ENCODE measurements at places on chromosomes 1 and 21. TPM values are rescaled to one million over a fixed set of nuclear protein-coding genes. Genes with fewer than 3 reads are reported as not detected.

DNA sequence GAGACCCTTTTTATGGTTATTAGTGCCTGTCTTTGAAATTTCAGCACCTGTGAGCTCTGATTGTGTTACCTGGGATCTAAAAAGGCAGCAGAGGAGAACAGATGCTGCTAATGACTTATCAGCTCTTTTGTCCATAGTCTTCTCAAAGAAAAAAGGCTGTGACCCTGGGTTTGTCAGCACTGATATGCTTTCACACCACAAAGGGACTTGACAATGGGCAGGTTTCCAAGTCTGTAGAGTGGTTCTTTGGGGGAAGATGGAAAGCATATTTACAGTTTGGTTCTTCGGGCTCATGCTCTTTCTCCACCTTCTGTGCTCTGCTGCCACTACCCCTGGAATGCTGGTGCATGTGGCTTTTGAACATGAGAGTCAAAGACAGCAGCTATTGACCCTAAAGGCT, 32.0 kb downstream of the DNAJC6 start:
- no peaks in the 10 kb centered on the region for H3K27me3 ChIP-seq
- no peak overlapping the region for H3K27ac ChIP-seq
- no peaks in the 10 kb centered on the region for H3K36me3 ChIP-seq
- no peak overlapping the region for H3K4me3 ChIP-seq
- H3K4me1 ChIP-seq = no peaks in the 10 kb centered on the region
- DNase-seq = no peak

- no peaks in the 10 kb centered on the region for H3K36me3 ChIP-seq
- H3K4me1 ChIP-seq = peaks cover 6% of the 10 kb centered on the region
- H3K27me3 ChIP-seq = no peaks in the 10 kb centered on the region
- no peak overlapping the region for H3K27ac ChIP-seq
Measured at GRCh38 chr1:167443757-167444156, 74.6 kb downstream of the CD247 start.

Gene CASZ1
- total RNA-seq = 66.7 TPM

GRCh38 chr1:234721476-234722269, 111.7 kb upstream of the IRF2BP2 start:
- H3K27me3 ChIP-seq = no peaks in the 10 kb centered on the region
- H3K27ac ChIP-seq = peak overlapping the region; percentile 94
- peak overlapping the region; percentile 8 for H3K4me3 ChIP-seq
- no peaks in the 10 kb centered on the region for H3K36me3 ChIP-seq

GRCh38 chr1:39544327-39544726, 32.3 kb downstream of the PABPC4 start:
- no peak for DNase-seq
- H3K27me3 ChIP-seq = no peaks in the 10 kb centered on the region
- no peak overlapping the region for H3K4me3 ChIP-seq
- H3K27ac ChIP-seq = no peak overlapping the region
- peaks cover 10% of the 10 kb centered on the region for H3K4me1 ChIP-seq

- H3K27me3 ChIP-seq = no peaks in the 10 kb centered on the region
- DNase-seq = no peak
- H3K4me1 ChIP-seq = no peaks in the 10 kb centered on the region
- H3K4me3 ChIP-seq = no peak overlapping the region
- no peak overlapping the region for H3K27ac ChIP-seq
- no peaks in the 10 kb centered on the region for H3K36me3 ChIP-seq
Measured at GRCh38 chr1:165717918-165718515, 19.7 kb upstream of the ALDH9A1 start.

- no peak for DNase-seq
- no peak overlapping the region for H3K27ac ChIP-seq
- no peak overlapping the region for H3K4me3 ChIP-seq
Measured at GRCh38 chr1:29861446-29861845, 625.1 kb downstream of the PTPRU start.

GRCh38 chr1:69519006-69519405, 48.7 kb upstream of the LRRC7 start:
- no peaks in the 10 kb centered on the region for H3K27me3 ChIP-seq
- no peak for DNase-seq
- H3K4me3 ChIP-seq = no peak overlapping the region
- no peak overlapping the region for H3K27ac ChIP-seq

DNA sequence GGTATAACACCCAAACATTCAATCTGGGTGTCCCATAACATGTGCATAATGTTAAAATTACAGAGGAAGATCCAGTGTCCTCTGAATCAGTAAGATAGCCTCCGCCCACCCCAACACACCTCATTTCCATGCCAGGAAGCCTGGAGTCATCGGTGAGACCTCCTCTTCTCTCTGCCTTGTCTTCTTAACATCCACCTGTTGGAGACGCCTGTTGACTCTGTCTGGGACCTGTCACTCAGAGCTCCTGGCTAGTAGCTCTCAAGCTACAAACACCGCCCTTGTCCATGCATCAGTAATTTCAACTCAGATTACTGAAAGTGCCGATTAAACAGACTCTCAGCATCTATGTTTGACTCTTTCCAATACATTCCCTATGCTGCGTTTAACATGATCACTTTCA, 27.4 kb downstream of the KCNJ15 start:
- no peak for DNase-seq
- no peak overlapping the region for H3K27ac ChIP-seq

DNA sequence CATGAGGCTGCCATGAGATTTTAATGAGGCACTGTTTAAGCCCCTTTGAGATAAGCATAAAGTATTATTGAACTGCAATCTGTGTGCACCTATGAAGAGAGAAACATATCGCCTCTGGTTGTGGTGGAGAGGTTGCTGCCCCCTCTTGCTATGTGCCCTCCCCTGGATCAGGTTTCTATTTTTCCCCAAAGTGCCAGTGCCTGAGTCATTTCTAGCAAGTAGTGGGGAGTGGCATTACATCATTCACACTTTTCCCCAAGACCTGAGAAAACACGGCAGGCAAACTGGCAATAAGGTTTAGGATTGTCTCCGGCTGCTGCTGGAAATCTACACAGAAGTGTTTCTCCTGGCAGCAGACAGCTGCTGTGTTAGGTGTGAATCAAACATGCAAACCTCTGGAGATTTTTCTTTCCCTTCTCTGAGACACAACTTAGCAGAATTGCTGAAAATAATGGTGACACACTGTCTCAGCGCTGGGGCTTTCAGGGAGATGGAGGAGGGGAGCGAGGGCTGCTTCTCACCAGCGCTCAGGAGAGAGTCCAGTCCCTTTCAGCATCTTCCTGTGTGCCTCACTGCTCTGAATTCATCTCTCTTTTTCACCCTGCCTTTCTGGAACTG, 13.7 kb upstream of the RGS16 start:
- H3K4me1 ChIP-seq = peaks cover 20% of the 10 kb centered on the region
- H3K36me3 ChIP-seq = no peaks in the 10 kb centered on the region
- no peak for DNase-seq
- peak overlapping the region; percentile 17 for H3K27ac ChIP-seq
- H3K4me3 ChIP-seq = no peak overlapping the region

- no peaks in the 10 kb centered on the region for H3K36me3 ChIP-seq
- no peak overlapping the region for H3K27ac ChIP-seq
- DNase-seq = no peak
- H3K27me3 ChIP-seq = no peaks in the 10 kb centered on the region
- peaks cover 24% of the 10 kb centered on the region for H3K4me1 ChIP-seq
Measured at GRCh38 chr1:44032170-44032790, 1.0 kb upstream of the SLC6A9 start.

DNA sequence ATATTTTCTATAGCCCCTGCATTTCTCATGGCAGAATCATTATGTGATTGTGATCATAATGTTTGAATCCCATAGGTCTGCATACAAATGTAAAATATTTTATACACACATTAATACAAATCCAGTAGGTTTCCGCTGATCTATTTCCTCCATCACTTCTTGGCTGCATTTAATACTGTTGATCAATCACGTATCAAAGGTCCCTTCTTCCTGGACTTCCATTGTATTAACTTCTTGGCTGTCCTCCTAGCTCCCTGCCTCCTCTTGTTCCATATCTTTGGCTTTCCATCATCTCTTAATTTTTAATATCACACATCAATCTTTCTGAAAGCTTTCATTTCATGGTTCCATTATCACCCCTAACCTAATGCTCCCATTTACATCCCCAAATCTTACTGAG, 97.6 kb downstream of the PROX1 start:
- no peak for DNase-seq
- no peaks in the 10 kb centered on the region for H3K36me3 ChIP-seq
- H3K4me3 ChIP-seq = no peak overlapping the region
- no peak overlapping the region for H3K27ac ChIP-seq
- H3K27me3 ChIP-seq = no peaks in the 10 kb centered on the region
- H3K4me1 ChIP-seq = no peaks in the 10 kb centered on the region

- no peak for DNase-seq
- H3K4me1 ChIP-seq = no peaks in the 10 kb centered on the region
- H3K27ac ChIP-seq = no peak overlapping the region
- H3K27me3 ChIP-seq = no peaks in the 10 kb centered on the region
Measured at GRCh38 chr21:42117967-42118780, 47.1 kb downstream of the UMODL1 start.

DNA sequence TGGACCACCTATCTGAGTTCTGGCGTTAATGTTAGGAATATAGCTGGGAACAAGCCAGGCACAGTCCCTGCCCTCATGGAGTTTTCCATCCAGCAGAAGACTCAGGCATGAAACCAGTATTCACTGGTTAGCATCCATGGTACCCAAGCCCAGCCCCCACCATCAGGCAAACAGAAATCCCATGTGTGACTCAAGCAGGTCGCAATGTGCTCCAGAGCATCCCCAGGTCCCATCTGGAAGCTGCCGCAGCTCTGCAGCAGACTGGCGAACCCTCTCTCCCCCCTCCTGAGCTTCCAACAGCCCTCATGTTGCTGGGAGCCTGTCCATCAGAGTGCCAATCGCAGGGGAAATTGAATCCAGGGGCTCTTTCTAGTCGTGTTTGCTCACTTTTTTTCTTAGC, 174.2 kb downstream of the RRAGC start:
- H3K4me1 ChIP-seq = no peaks in the 10 kb centered on the region
- H3K36me3 ChIP-seq = no peaks in the 10 kb centered on the region
- H3K27ac ChIP-seq = no peak overlapping the region

Gene ILDR2
- 0.30 TPM for total RNA-seq

DNA sequence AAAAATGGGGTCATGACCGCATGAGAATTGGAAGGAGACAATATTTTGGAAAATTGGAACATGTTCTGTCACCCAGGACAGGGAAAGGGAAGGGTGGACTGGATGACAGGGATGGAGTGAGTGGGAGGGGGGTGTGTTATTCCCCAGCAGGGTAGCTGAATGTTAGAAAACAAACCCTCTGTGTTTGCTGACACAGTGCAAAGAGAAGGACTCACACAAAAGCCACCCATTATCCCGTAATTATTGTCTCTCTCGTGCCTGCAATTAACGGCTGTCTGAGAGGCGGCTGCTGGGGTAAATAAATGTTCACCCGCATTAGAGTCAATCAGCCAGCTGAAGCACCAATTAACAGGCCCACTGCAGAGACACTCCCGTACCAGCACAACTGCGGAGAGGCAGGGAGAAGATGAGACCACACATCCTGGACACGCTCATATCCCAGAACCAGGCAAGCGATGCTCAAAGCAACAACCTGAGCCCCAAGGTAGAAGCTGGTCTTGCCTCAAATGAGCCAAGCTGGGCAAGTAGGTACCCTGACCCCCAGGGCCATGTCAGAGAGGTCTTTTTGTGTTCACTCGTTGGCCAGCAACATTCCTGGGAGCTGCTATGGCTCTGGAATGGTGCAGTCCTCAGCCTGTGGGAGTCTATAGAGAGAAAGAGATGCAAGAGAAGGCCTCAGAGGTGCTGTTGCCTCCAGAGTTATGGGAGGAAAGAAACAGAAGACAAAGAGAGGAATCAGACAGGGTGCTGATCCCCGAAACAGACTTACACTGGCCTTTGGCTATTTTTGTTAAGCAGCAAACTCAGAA, 19.4 kb downstream of the PLEKHA6 start:
- no peak overlapping the region for H3K4me3 ChIP-seq
- H3K27me3 ChIP-seq = no peaks in the 10 kb centered on the region
- no peak overlapping the region for H3K27ac ChIP-seq
- H3K36me3 ChIP-seq = no peaks in the 10 kb centered on the region

- peaks cover 64% of the 10 kb centered on the region for H3K36me3 ChIP-seq
- no peak overlapping the region for H3K4me3 ChIP-seq
- DNase-seq = no peak
- no peaks in the 10 kb centered on the region for H3K27me3 ChIP-seq
- H3K4me1 ChIP-seq = peaks cover 12% of the 10 kb centered on the region
Measured at GRCh38 chr1:225509376-225509707, 81.5 kb upstream of the LBR start.

Gene MRPL20
- 114 TPM for total RNA-seq

DNA sequence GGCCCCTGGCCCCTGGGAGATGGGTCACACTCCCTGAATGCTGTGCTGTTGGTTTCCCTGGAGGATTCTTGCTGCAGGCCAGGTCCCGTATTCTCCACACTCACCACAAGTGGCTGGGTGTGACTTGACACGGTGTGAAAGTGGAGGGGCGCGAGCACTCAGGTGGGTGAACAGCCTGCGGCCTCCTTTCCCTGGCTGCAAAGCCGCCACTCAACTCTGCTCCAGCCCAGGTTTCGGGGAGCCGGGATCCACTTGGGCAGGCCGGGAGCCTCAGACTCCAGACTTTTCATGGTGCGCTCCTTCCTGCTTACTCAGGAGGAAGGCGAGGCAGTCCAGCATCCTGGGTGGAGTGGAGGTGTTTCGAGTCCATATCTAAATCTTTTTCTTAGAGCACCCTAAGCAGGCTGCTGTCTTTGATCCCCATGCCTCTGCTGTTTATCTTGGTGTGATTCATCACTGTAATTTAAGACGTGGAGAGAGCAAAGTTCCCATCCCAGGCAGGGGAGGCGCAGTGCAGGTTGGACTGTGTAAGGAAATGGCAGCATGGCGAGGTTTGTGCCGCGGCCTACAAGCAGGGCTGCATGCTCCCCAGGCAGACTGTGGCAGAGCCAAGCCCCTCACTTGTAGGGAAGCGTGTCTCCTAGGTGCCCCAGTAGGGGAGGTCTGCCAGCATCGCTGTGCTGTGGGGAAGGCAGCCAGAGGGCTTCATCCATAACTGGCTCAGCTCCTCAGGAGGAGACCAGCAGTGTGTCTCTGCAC, 29.6 kb downstream of the VANGL1 start:
- no peak overlapping the region for H3K4me3 ChIP-seq
- H3K4me1 ChIP-seq = peaks cover 9% of the 10 kb centered on the region
- H3K27ac ChIP-seq = no peak overlapping the region
- H3K27me3 ChIP-seq = no peaks in the 10 kb centered on the region
- no peaks in the 10 kb centered on the region for H3K36me3 ChIP-seq

GRCh38 chr1:104726917-104727316, 977.2 kb downstream of the AMY1C start:
- no peaks in the 10 kb centered on the region for H3K4me1 ChIP-seq
- H3K27ac ChIP-seq = no peak overlapping the region

Gene ECE1
- total RNA-seq = 24.9 TPM

GRCh38 chr1:29633771-29634170, 397.4 kb downstream of the PTPRU start:
- no peak overlapping the region for H3K4me3 ChIP-seq
- H3K27me3 ChIP-seq = no peaks in the 10 kb centered on the region
- no peak overlapping the region for H3K27ac ChIP-seq
- DNase-seq = no peak
- no peaks in the 10 kb centered on the region for H3K4me1 ChIP-seq
- no peaks in the 10 kb centered on the region for H3K36me3 ChIP-seq

- H3K27me3 ChIP-seq = no peaks in the 10 kb centered on the region
- DNase-seq = no peak
- no peaks in the 10 kb centered on the region for H3K36me3 ChIP-seq
- H3K27ac ChIP-seq = peak overlapping the region; percentile 27
- H3K4me3 ChIP-seq = no peak overlapping the region
Measured at GRCh38 chr1:171663036-171663853, 10.8 kb upstream of the MYOC start.

Gene ITGB2
- 8.3 TPM for total RNA-seq
